ENCODE measurements at places on chromosomes 3 and 15.

DNA sequence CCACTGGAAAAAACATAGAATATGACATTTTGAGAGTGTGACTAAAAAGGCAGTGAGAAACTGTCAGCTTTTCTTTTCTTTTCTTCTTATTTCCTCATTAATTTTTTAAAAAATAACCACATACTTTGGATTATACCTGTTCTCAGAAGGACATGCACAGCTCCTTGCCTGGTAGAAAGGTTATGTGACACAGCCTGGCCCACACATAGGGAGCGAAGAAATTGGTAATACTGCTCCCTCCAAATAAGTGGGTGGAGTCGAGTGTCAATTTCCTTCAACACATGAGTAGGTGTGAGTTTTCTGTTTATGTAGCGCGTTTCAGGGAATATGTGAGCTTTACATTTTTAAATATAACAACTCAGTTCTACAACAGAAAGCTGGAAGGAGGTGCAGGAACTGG is 28.9 kb upstream of the RAD18 start:
- DNase-seq, result no peak

DNA sequence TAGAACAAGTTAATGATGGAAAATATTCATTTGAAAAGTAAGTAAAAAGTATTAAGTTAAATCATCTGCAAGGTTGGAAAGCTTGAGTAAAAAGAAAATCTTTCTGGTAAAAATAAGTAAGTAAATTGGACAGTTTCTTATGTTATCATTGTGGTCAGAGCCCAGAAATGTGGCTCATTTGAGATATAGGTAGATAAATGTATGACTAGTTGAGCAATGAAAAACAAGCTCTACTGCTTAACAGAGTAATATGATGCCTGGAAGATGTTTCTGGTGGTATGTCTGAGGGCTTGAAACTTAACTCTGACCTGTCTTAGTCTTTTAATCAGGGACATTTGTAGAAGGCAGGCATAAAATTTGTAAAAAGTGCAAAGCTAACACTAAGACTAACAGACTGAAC is 444.0 kb downstream of the MFSD1 start:
- DNase-seq, result no peak

- DNase-seq, result no peak
Measured at GRCh38 chr3:15633766-15634598, 32.4 kb downstream of the BTD start.

DNA sequence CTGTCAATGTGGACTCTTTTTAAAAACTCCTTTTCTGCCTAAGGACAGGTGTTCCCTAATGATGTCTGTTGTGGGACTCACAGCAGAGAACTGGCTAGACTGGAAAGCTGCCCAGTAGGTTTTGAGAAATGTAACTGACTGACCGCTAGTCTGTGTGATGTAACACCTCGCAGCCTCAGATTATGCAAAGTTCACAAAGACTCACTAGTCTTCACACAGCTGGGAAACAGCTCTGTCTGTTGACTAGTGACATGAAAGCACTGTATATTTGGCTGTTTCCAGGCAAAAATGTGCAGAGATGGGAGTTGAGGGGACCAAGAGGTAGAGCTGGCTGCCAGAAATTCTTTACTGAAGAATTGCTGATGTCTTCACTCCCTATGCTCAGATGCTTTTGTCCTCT is 10.3 kb downstream of the PDZRN3 start:
- no peak for DNase-seq

DNA sequence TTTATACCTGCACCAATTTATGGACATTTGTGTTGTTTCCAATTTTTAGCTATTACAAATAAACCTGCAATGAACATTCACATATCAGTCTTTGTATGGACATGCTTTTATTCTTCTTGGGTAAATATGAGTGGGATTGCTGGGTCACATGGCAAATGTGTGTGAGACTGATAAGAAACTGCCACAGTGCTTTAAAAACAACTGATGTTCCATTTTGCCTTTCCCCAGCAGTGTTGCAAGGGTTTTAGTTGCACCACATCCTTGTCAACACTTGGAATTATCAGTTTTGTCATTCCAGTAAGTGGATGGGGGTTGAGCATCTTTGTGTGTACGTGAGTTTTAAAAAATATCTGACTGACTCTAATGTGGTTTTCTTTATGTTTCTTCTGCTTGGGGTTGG is 191.2 kb downstream of the PLCL2 start:
- no peak for DNase-seq

GRCh38 chr3:111668888-111669488 is 73.8 kb upstream of the ZBED2 start:
- DNase-seq, result no peak

GRCh38 chr15:85493260-85493659 is 112.9 kb downstream of the AKAP13 start:
- DNase-seq, result no peak

- no peak for DNase-seq
Measured at GRCh38 chr15:78660584-78660983, 19.6 kb upstream of the CHRNB4 start.

GRCh38 chr3:56930706-56931105 is 129.0 kb upstream of the ARHGEF3 start:
- DNase-seq, result no peak

DNA sequence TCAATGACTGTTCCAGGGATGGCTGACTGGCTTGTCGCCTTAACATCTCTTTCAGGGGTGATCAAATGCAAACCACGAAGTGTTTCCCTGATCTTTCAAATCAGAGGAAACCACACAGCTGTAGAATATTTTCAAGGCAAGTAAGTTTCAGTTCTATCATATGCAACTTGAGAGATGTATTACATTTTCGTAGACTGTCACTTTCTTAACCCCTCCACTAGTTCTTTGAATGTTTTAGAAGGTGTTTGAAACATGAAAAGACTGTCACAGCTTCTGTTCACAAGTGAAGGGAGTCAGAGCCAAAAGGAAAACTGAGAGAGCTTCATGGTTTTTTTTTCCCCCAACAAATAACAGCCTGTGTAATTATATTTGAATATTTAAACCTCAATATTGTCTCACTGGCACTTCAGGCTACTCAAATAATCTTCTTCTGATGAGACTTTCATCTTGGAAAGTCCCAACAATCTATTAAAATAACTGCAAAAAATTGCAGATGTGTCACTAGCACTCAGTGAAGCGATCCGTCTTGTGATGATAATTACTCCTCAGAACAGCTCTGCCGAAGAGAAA is 25.9 kb upstream of the CAPN7 start:
- no peak for DNase-seq

- DNase-seq, result no peak
Measured at GRCh38 chr3:8489278-8489792, 12.3 kb upstream of the LMCD1 start.

GRCh38 chr15:101133751-101134261 is 118.0 kb downstream of the CHSY1 start:
- DNase-seq, result no peak

DNA sequence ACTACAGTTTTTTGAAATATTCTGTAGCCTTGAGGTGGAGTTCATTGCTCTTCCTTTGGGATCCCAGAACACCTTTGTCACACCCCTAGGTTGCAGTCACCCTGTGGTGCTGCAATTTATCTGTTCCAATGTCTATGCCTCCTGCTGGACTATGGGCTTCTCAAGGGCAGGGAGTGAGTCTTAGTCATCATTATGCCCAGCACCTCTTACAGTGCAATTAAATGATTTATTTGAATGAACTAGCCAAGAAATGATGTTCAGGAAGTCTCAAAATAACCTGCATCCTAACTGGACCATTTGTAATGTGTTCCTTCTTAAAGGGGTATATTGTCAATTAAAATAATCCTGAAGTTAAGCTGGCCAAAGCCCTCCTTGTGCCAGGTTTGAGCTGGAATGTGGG is 28.5 kb downstream of the SHC4 start:
- DNase-seq, result no peak

GRCh38 chr15:63446255-63446654 is 58.1 kb upstream of the USP3 start:
- no peak for DNase-seq

DNA sequence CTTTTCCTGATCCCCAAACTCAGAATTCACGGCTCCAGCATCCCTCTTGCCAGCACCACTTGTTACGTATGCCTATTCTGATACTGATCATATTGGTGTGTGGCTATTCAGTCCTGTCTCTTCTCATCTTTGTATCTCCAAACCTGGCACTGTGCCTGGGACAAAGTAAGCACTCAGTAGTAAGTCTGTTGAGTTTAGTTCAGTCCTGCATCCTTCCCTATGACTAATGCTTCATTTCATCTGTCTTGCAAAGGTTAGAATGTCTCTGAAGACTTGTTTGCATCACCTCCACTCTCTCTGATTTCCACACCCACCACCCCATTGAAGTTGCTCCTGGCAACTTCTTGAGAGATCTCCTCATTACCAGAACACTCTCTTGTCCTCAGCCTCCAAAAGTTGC is 80.3 kb downstream of the HMG20A start:
- DNase-seq, result no peak

- DNase-seq, result no peak
Measured at GRCh38 chr3:162334537-162334936, 837.9 kb downstream of the OTOL1 start.

GRCh38 chr3:196365736-196366135 is 27.5 kb upstream of the TM4SF19 start:
- DNase-seq, result no peak

- no peak for DNase-seq
Measured at GRCh38 chr3:36600404-36600803, 163.9 kb downstream of the DCLK3 start.

DNA sequence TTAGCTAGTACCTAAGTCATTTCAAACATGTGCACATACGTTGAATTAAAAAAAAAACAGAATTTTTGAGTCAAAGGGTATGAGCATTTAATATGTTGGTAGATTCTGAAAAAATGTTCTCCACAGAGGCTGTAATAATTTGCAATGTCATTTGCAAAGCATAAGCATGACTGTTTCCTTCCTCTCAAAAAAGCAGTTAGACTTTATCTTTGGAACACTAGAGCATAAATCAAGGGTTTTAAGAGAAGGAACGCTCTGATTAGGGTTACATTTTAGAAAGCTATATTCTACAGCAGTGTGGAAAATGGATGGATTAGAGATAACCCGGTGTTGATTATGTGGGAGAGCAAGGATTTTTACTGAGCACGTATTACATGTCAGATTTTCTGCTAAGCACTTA is 193.7 kb downstream of the WDR72 start:
- no peak for DNase-seq

GRCh38 chr3:117801912-117802239 is 1092.3 kb downstream of the TUSC7 start:
- no peak for DNase-seq

DNA sequence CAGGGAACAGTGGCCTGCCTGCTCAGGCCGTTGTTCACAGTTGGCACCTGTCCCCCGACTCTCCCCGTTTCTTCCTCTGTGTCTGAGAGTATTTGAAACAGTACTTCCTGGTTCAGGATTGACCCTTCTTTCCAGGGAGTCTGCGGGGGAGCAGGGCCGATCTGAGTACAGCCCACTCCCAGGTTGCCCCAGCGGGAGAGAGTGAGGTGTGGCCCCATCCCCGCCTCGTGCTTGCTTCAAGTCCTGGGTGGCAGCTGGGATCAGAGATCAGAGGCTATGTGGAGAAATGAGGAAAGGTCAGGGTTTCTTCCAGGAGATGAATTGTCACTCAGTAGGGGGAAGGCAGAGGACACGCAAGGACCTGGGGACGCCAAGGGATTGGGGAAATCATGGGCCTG is 6.5 kb upstream of the DLL4 start:
- DNase-seq, result no peak

- DNase-seq, result no peak
Measured at GRCh38 chr15:90564051-90564450, 34.3 kb downstream of the CRTC3 start.

GRCh38 chr3:62159709-62160092 is 213.6 kb downstream of the FEZF2 start:
- DNase-seq, result no peak

GRCh38 chr3:11690863-11691766 is 47.4 kb upstream of the VGLL4 start:
- no peak for DNase-seq

- DNase-seq, result no peak
Measured at GRCh38 chr3:156788846-156789245, 37.3 kb upstream of the LEKR1 start.

DNA sequence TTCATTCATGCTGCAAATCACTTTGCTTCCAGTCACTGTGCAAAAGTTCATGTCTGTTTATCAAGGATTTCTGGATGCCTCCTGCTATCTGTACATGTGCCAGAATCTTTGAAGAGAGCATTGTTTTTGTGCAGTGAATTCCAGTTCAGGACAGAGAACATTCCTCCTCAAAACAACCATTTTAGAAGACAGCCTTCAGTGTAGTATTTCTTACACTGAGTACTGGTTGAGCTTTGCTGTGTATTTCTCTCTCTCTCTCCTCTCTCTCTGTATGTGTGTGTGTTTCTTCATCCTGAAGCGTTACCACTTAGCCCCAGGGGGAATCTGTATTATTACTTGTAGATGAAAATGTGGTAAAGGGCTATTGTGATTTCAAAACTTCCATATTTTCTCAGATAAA is 123.8 kb upstream of the CHL1 start:
- no peak for DNase-seq

- DNase-seq, result no peak
Measured at GRCh38 chr3:72165317-72165716, 380.4 kb upstream of the PROK2 start.

- no peak for DNase-seq
Measured at GRCh38 chr3:25683882-25684281, 19.2 kb upstream of the TOP2B start.

DNA sequence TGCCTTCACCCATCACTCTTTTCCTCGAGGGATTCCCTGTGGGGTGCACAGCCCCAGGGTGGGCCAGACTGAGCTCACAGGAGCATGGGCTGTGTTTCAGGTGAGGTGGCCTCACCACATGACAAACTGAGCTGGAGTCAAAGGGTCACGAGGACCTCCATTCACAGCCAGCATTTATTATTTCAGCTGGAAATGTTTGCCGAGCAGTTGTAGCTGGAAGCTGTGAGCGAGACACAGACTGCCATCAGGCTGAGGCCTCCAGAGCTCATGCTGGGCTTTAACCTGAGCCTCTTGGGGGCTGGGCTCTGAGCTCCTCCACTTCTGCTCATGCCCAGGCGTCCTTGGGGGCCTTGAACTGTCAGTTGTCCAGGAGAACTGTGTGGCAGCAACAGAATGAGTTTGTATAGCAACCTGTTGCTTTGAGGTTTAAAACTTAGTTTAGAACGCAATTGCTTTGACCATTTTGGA is 57.5 kb downstream of the FLNB start:
- no peak for DNase-seq

GRCh38 chr3:48418651-48419050 is 11.2 kb downstream of the PLXNB1 start:
- DNase-seq, result no peak

GRCh38 chr3:26498271-26498670 is 124.3 kb upstream of the LRRC3B start:
- DNase-seq, result no peak

DNA sequence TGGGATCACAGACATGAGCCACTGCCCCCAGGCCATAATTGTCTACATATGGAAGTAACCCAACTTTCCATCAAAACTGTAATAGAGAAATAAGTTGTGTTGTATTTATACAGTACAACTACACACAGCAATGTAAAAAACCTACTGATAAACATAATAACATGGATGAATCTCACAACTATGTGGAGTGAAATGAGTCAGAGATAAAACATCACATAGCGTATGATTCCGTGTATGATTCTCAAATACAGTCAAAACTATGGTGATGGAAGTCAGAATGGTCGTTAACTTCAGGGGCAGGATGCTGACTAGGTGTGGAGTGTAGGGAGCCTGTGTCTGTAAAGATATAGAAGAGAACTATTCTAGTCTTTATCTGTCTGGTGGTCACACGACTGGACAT is 332.7 kb upstream of the SLCO3A1 start:
- no peak for DNase-seq
